ENCODE measurements at places on chromosomes 16 and 17. TPM values are rescaled to one million over a fixed set of nuclear protein-coding genes. Genes with fewer than 3 reads are reported as not detected.

The COX4I1 gene
- 449 TPM for total RNA-seq

The XAF1 gene
- total RNA-seq: 4.1 TPM

The SBK1 gene
- total RNA-seq: 1.8 TPM

The KRTAP4-9 gene
- total RNA-seq: not detected

The YBX2 gene
- total RNA-seq: 1.7 TPM

The CEP295NL gene
- total RNA-seq: 0.44 TPM

The MLKL gene
- 5.6 TPM for total RNA-seq

The ADAP2 gene
- total RNA-seq: 1.5 TPM

The BRIP1 gene
- 4.0 TPM for total RNA-seq

The OR3A3 gene
- not detected for total RNA-seq

The KRT32 gene
- total RNA-seq: not detected

The CLEC18B gene
- total RNA-seq: 8.3 TPM

The GRIN2C gene
- total RNA-seq: not detected

The NDRG4 gene
- 3.1 TPM for total RNA-seq

The KRT20 gene
- total RNA-seq: 2.4 TPM

The TMEM220 gene
- total RNA-seq: 11.6 TPM

The GAST gene
- not detected for total RNA-seq

The NOL3 gene
- 9.3 TPM for total RNA-seq

The TMEM101 gene
- 43.3 TPM for total RNA-seq

The PDE6G gene
- 2.1 TPM for total RNA-seq

The ALOX12 gene
- not detected for total RNA-seq

The GNGT2 gene
- not detected for total RNA-seq

The ANKRD13B gene
- total RNA-seq: 5.1 TPM

The KCNH6 gene
- total RNA-seq: 0.33 TPM

The MPV17L gene
- 2.6 TPM for total RNA-seq

The PRSS21 gene
- total RNA-seq: not detected

The ACLY gene
- 157 TPM for total RNA-seq

The KRTAP16-1 gene
- total RNA-seq: not detected

The APOH gene
- total RNA-seq: 449 TPM

The ASGR1 gene
- total RNA-seq: 59.6 TPM

The FSCN2 gene
- total RNA-seq: 3.7 TPM
